ENCODE measurements at places on chromosomes 2 and 18.

DNA sequence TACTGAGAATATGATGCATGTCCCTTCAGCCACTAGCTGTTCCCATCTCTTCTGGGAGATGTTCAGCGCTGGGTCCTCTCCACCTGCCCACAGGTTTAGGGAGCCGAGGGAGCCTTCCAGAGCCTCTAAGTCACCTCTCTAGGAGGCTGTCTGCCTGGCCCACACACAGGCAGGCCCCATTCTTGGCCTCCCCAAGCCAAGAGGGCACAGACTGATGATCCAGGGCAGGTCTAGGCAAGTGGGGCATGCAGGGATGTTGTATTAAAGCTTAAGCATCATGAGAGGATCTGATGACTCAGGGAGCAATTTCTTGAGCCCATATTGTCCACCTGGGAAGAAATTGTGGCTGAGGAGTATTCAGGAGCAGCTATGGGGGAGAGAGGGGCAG lies 19.9 kb downstream of the TMSB10 start:
- no peak for DNase-seq

GRCh38 chr2:23698721-23699579 lies 228.0 kb downstream of the ATAD2B start:
- peak; percentile 13 for DNase-seq

- DNase-seq = no peak
Observed at GRCh38 chr2:141911485-141912066, 219.2 kb downstream of the LRP1B start.

DNA sequence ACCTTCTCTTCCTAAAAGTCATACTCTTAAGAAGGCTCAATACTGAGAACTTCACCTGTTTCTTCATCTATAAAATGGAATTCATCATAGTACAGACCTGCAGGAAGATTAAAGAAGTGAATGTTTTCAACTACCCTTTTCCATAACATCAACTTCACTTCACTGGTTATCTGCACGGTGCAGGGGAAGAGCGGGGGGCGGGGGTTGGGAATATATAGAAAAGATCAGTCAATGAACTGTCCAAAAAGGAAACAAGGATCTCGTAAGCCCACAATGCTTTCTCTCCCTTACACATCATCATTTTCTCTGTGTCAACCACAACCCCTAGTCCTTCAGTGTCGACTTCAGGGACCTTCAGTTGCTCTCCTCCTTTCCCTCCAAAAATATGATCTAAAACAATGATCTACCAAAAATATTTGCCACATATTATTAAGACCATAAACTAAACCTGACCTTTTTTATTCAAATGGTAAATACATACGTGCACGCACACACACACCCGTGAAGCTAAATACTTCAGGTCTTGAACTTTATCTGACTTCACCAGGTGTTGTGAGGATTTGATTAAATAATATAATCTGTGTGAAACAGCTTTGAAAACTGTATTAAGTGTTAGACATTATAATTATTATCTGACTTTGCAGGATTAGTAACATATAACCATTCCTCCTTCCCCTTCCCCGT lies 4.9 kb downstream of the MBOAT2 start:
- no peak for DNase-seq

GRCh38 chr2:10557506-10558265 lies 109.6 kb upstream of the ODC1 start:
- DNase-seq = no peak

- DNase-seq = peak; percentile 84
Observed at GRCh38 chr2:217993817-217994463, 8.9 kb downstream of the TNS1 start.

DNA sequence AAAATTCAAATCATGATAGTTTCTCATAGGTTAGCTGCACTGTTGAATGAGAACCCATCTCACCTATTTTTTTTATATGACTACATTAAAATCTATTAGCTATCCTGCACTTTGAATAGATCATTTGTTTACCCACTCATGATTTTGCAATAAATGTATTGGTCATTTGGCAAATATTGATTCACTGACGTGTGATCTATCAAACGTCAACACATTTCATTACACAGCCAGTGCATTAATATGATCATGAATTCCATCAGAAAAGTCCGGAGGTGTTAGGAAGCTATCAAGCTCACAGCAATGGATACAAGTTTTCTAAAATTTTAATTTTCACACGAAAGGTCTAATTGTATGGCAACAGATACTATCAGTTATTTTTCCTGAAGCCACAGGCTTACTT lies 128.2 kb upstream of the ID2 start:
- no peak for DNase-seq

DNA sequence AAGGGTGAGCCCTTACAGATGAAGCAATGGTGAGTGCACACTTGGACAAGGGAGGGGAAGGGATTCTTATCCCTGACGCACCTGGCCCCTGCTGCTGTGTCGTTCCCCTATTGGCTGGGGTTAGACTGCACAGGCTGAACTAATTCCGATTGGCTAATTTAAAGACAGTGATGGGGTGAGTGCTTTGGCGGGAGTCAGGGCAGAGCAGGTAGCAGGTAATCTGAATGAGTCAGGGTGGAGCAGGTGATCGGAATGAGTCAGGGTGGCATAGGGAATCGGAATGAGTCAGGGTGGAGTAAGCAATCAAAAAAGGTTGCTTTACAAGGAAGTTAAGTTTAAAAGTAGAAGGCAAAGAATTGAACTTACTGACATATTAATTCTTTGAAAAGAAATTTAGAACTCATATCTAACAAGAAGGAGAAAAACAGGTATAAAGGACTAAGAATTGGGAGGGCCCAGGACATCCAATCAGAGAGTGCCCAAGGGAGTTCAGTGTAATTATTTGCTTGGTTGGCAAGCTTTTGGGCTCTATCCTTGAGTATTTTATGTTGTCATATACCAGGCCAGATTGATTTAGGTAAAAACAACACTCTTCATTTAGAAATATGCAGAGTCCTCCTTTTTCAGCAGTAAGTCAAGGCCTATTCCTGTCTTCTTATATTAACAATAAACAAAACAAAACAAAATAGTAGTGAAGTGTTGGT lies 52.3 kb upstream of the RALBP1 start:
- no peak for DNase-seq

GRCh38 chr2:168155046-168155445 lies 92.3 kb downstream of the STK39 start:
- DNase-seq = no peak

- no peak for DNase-seq
Observed at GRCh38 chr18:49025767-49026500, 75.2 kb upstream of the SMAD7 start.

GRCh38 chr2:232349946-232350635 lies 28.5 kb upstream of the ALPP start:
- no peak for DNase-seq
